ENCODE measurements at places on chromosomes 13 and 19. TPM values are rescaled to one million over a fixed set of nuclear protein-coding genes. Genes with fewer than 3 reads are reported as not detected.

Gene KLK2
- total RNA-seq, result not detected

Gene CBY2
- not detected for total RNA-seq

Gene STK24
- 31.0 TPM for total RNA-seq

Gene CCDC8
- 19.2 TPM for total RNA-seq

Gene KIR2DL4
- not detected for total RNA-seq

Gene AMER2
- not detected for total RNA-seq

Gene ZNF616
- total RNA-seq, result 8.7 TPM

Gene ZNF761
- 9.8 TPM for total RNA-seq

Gene IGFL2
- not detected for total RNA-seq

Gene PALM3
- total RNA-seq, result 0.12 TPM

Gene ATP1A3
- under 0.01 TPM for total RNA-seq

Gene ZNF222
- total RNA-seq, result 7.1 TPM

Gene DHDH
- 0.12 TPM for total RNA-seq

Gene FUT3
- total RNA-seq, result not detected

Gene CEACAM20
- total RNA-seq, result not detected

Gene SOHLH2
- 0.93 TPM for total RNA-seq

Gene ZFR2
- total RNA-seq, result not detected

Gene SHC2
- 0.13 TPM for total RNA-seq

Gene SAFB
- total RNA-seq, result 39.4 TPM

Gene ZNF534
- total RNA-seq, result not detected

Gene PTGIR
- total RNA-seq, result 62.9 TPM

Gene ZNF20
- total RNA-seq, result 4.3 TPM

Data from aortic smooth muscle cell (primary cell).